ENCODE measurements at places on chromosomes 3 and 15.

DNA sequence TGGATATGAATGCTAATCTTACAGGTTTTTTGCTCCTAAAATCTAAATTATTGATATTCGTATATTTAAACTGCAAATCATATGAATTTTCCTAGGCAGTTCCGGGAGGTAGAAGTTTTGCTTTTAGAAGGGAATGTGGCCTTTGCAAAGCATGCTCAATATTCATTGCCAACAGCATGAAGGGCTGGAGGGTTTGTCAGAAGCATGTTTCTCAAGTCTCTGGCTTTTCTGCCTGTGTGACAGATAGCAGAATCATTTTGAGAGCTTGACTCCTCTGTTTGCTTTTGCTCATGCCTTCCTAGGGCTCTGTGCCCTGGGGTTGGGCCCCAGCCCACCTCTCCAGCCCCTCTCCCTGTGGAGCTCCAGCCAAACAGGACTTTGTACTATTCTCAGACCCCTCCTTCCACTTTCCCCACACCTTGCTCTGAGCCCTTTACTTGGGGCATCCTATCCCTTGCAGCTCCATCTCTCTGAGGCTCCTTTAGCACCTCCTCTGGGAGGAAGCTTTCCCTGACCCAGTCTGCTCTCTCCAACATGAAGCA lies 91.3 kb downstream of the ARNT2 start:
- no peak for DNase-seq

GRCh38 chr15:57789225-57789624 lies 82.7 kb downstream of the POLR2M start:
- DNase-seq = no peak

GRCh38 chr3:164620423-164620822 lies 457.9 kb downstream of the SI start:
- DNase-seq = no peak

GRCh38 chr15:78618064-78618463 lies 2.7 kb downstream of the CHRNA3 start:
- no peak for DNase-seq

DNA sequence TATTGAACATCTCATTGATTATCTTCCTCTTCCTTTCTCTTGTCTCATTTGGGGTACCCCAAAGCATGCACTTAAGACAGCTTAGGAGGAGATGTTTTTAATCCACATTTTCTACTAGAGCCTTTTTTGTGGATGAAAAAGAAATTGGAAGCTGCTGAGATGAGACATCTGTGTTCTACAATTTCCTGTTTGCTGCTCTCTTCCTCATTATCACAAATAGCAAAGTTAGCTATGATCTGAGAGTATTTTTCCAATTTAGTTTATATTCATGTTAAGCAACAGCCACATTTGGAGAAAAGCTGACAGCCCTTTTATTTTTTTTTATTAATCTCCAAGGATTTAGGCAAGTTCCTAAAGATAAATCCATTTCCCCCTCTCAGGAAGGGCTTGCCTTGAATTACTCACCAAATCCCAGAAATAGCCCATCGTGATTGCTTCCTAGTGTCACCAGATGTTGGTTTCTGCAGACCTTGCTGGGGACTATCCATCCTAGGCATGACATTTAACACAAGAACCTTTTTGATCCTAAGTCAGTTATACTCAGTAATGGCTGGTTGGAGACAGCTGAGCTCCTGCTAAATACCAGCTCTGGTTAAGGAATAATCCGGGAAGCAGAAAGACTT lies 70.8 kb upstream of the FILIP1L start:
- DNase-seq = no peak

DNA sequence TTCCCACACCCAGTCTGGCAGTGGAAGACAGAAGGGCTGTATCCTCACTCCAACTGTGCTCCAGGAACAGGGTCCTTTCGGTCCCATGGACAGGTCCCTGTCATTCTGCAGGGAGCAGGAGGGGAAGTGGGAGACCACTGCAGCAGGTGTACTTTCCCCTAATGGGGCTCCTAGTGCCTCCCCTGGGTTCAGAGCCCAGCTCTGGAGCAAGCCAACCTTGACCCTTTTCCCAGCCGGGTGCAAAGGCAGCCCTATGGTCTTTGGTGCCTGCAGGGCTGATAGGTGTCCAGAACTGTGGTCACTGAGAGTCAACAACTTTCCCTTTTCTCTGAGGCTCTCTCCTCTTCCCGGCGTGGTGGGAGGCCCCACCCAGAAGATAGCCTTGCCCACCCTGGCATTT lies 26.8 kb downstream of the MAGEF1 start:
- no peak for DNase-seq

- no peak for DNase-seq
Measured at GRCh38 chr3:56323986-56324420, 144.3 kb downstream of the ERC2 start.

DNA sequence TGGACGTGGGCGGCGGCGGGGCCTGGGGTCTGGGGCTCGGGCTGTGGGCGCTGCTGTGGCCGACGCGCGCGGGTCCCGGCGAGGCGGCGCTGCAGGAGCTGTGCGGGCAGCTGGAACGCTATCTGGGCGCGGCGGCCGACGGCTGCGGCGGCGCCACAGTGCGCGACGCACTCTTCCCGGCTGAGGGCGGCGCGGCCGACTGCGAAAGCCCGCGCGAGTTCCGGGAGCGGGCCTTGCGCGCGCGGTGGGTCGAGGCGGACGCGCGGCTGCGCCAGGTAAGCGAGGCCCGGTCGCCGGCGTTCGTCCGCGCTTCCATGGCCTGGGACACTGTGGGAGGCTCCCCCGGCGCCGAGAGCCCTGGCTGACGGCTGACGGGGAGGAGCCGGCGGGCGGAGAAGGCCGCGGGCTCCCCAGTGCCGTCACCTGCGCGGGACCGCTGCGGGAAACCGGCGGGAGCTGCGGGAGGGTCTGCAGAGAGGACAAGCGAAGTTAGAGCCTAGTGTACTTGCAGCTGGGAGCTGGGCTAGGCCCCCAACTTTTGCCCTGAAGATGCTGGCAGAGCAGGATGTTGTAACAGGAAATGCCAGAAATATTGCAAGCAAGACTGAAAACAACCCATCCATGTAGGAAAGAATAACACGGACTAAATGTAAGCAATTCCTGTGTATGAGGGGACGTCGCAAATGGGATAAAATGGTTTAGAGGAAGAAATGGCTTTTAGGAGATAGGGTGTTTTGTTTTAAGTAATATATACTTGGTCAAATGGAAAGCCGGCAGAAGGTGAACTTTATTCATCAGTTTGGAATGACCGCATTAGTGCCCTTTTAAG lies 847 bp downstream of the WHAMM start:
- peak; percentile 44 for DNase-seq

- no peak for DNase-seq
Measured at GRCh38 chr3:45398178-45398577, 9.8 kb downstream of the LARS2 start.
